ENCODE measurements at places on chromosomes 13 and 19.

DNA sequence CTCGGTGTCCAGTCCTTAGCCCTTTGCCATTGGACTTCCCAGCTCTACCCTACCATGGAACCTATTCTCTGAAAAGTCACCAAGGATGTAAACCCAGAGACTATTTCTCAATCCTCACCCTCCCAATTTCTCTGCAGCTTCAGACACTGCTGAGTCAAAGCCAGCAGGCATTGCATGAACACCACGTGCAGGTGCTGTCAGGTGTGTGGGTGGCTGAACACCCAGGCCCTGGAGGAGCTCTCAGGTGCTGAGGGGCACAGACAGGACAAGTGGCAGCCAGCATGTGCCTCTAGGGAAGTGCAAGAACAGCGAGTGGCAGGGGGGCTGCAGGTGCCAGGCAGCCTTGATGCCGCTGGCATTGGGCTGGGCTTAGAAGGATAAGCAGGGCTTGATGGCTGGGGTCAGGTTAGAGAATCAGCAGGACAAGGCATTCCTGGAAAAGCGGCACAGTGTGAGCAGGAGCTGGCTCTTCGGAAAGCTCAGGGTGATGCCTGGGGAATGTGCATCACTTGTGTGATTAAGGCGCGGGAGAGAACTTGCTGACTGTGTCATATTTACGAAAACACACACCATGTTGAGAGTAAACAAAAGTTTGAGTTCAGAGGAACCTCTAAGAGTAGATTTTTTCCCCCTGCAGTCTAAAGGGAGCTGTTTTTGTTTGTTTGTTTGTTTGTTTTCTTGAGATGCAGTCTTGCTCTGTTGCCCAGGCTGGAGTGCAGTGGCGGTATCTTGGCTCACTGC is 83.8 kb downstream of the LNX2 start:
- no peak for DNase-seq

DNA sequence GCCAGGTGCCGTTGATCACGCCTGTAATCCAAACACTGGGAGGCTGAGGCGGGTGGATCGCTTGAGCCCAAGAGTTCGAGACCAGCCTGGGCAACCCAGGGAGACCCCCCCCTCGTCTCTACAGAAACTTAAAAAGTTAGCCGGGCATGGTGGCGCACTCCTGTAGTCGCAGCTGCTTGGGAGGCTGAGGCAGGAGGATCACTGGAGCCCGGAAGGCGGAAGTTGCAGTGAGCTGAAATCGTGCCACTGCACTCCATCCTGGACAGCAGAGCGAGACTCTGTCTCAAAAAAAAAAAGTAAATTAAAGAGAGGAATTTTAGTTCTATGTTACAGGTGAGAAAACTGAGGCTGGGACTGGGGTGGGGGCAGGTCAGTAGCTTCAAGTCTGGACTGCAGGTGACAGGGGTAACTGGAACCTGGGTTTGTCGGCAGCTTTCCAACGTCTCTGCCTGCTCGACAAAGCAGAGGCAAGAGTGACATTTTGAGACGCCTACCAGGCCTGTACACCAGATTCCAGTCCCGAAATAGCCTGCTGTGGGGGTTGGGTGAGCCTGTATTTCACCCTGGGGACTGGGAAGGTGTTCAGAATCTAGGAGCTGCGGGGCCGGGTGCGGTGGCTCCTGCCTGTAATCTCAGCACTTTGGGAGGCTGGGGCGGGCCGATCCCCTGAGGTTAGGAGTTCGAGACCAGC is 1.2 kb downstream of the SELENOW start:
- DNase-seq = no peak

GRCh38 chr13:36709136-36709890 is 35.5 kb downstream of the SERTM1 start:
- no peak for DNase-seq

- DNase-seq = no peak
Observed at GRCh38 chr13:76570510-76570971, 315.7 kb downstream of the KCTD12 start.

All from CD4-positive, alpha-beta T cell treated with Interleukin-12 subunit alpha and Interleukin-12 subunit beta, for 1 hour (primary cell).